Neural progenitor cell (in vitro differentiated cells): ENCODE measurements at places on chromosomes 12 and 14.

- DNase-seq, result no peak
- H3K4me3 ChIP-seq, result no peak overlapping the region
- no peaks in the 10 kb centered on the region for H3K4me1 ChIP-seq
- H3K36me3 ChIP-seq, result no peaks in the 10 kb centered on the region
- no peak overlapping the region for H3K27ac ChIP-seq
Measured at GRCh38 chr14:22428700-22429291, 160.2 kb downstream of the DAD1 start.

DNA sequence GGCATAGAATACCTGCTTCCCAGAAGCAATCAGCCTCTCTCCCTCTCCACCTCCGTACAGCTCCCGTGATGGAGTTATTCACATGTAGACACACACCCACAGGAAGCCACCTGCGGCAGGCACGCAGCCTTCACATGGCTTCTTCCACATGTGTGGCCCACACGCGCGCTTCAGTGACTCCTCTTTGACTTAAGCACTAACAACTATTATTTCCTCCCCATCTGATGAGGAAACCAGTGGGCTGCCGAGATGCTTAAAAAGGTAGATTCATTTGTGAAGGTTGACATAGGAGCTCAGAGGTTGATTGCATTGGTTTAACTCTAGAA, 69.3 kb downstream of the PRMT8 start:
- no peak overlapping the region for H3K4me3 ChIP-seq
- no peak overlapping the region for H3K27ac ChIP-seq
- H3K36me3 ChIP-seq, result no peaks in the 10 kb centered on the region
- no peak for DNase-seq

GRCh38 chr14:52325630-52326029, 11.5 kb downstream of the PTGER2 start:
- H3K27ac ChIP-seq, result no peak overlapping the region
- no peaks in the 10 kb centered on the region for H3K4me1 ChIP-seq
- H3K4me3 ChIP-seq, result no peak overlapping the region
- DNase-seq, result no peak
- no peaks in the 10 kb centered on the region for H3K27me3 ChIP-seq
- no peaks in the 10 kb centered on the region for H3K36me3 ChIP-seq

DNA sequence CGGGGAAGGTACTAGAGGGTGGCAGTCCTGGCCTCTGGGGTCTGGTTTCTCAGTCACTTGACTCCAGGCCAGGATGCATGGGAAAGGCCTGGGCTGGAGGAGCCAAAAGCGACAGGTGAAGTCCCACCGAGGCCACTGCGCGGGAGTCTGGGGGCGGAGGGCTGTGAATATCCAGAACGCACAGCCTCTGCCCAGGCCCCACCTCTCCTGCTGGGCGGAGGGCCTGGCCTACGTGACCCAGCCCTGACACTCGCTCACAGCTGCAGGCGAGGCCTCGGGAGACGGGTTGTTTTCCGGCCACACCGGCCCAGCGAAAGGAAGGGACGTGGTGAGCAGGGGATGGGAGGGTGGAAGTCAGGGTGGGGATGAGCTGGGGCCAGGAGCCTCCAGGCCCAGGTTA, 91.2 kb downstream of the RFLNA start:
- H3K4me1 ChIP-seq, result peaks cover 9% of the 10 kb centered on the region
- H3K27me3 ChIP-seq, result peaks cover 13% of the 10 kb centered on the region
- no peak overlapping the region for H3K27ac ChIP-seq
- H3K36me3 ChIP-seq, result no peaks in the 10 kb centered on the region

- no peaks in the 10 kb centered on the region for H3K36me3 ChIP-seq
- H3K4me1 ChIP-seq, result peaks cover 11% of the 10 kb centered on the region
- H3K27me3 ChIP-seq, result peaks cover 25% of the 10 kb centered on the region
- H3K4me3 ChIP-seq, result peak overlapping the region; percentile 82
Measured at GRCh38 chr12:107761502-107761904, 566 bp upstream of the PRDM4 start.

DNA sequence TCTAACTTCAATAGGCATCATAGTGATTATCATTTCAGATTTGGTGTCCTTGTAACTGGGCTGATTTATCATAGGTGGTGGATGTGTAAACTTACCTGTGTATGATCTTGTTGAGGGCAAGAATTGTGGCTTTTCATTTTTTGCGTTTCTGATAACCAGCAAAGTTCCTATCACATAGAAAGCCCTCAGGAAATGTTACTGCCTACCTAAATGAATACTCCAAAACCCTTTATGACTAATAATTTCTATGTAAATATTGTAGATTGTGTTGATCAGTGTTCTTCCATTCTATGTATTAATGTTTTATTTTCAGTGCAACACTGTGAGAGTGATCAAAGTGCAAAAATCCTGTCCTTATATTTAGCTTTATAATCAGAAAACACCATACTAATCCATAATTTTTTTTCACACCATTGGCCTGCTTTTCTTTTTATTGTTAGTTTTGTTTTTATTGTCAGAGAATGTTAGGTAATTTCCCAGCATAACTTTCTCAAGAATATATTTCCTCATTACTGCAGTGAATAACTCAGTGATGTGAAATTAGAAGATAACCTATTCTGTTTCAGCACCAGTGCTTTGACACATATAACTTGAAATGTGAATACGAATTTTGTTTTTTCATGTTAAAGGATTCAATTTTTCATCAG, 94.1 kb downstream of the GPHN start:
- H3K27me3 ChIP-seq, result no peaks in the 10 kb centered on the region
- no peak overlapping the region for H3K4me3 ChIP-seq
- no peak overlapping the region for H3K27ac ChIP-seq

DNA sequence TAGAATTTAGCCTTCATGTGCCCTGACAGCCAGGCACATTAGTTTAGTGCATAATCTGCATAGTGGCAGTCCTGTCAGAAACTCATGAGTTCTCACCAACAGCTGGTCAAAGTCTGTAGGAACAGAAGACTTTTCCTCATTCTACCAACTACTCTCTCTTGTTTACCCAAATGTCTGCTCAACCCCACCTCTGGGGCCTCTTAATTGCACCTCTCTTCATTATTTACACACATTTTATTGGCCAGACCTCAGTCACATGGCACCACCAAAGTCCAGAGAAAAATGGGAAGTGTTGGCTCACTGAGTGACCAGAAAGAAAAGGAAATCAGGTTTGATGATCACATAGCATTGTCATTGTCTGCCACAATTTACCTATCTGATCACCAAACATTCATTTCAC, 114.6 kb upstream of the PLXNC1 start:
- no peaks in the 10 kb centered on the region for H3K27me3 ChIP-seq
- DNase-seq, result no peak
- no peaks in the 10 kb centered on the region for H3K36me3 ChIP-seq
- H3K4me1 ChIP-seq, result no peaks in the 10 kb centered on the region
- no peak overlapping the region for H3K4me3 ChIP-seq

- H3K36me3 ChIP-seq, result no peaks in the 10 kb centered on the region
- H3K4me1 ChIP-seq, result no peaks in the 10 kb centered on the region
Measured at GRCh38 chr12:90978117-90978770, 23.3 kb upstream of the CCER1 start.

DNA sequence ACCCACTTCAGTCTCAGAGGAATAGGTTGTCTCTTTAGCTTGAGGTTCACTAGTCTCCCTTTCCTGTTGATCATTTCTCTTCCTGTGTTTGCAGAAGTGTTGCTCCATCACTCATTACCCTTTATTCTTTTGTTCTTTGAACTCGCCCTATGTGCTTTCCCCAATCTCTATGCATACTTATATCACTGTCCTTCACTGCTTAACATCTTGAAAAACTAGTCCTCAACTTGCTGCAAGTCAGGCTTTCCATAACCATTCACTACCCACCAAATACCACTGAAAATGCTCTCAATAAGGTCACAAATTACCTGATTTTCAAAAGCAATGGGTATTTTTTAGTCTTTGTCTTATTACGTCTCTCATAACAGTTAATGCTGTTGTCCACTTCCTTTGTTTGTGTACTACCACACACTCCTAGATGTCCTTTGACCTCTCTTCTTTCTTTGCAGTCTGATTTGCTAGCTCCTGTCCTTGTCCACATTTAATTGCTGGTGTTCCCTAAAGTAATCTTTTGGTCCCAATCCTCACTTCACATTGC, 80.8 kb downstream of the RIC8B start:
- H3K36me3 ChIP-seq, result peaks cover 7% of the 10 kb centered on the region
- H3K27me3 ChIP-seq, result no peaks in the 10 kb centered on the region
- no peak for DNase-seq
